Kasumi-1 (cell line): ENCODE measurements at places on chromosomes 5 and 9.
A peak's percentile ranks its signal among the peaks of the same experiment; 100 is the strongest.

GRCh38 chr5:132819468-132819867 is 6.4 kb downstream of the SOWAHA start:
- DNase-seq = no peak

GRCh38 chr5:42953041-42953440 is 87.1 kb downstream of the ANXA2R start:
- DNase-seq = no peak

DNA sequence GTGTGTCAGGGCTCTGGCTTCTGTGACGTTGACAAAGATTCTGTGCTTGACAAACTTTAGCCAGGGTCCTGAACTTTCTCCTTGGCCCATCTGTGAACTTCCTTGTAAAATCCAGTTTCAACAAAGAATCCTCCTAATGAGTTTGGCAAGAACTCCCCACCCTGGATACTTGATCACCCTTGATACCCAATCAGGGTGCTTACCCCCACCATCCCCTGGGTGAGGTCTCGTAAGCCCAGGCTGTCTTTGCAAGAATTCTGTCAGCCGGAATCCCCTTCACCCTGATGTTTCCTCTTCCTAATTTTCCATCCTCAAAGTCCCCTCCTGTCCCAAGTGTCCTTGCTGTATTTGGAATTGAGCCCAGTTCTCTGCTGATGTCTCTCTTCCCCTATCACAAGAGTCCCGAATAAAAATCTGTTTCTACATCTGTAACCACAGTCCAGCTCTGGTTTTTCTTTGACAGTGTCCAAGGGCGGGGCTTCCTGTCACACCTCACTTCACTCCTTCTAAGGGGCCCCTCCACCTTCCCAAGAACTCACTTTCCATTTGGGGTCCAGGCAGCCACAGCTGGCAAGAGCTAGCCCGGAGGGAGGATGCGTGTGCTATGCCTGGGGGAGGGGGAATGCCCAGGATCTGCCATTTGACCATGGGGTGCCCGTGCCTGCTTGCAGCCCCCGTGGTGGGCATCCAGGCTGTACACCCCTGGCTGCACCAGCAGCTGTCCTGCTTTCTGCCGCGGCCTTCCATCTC is 2.7 kb upstream of the CARD19 start:
- peak; percentile 7 for DNase-seq

DNA sequence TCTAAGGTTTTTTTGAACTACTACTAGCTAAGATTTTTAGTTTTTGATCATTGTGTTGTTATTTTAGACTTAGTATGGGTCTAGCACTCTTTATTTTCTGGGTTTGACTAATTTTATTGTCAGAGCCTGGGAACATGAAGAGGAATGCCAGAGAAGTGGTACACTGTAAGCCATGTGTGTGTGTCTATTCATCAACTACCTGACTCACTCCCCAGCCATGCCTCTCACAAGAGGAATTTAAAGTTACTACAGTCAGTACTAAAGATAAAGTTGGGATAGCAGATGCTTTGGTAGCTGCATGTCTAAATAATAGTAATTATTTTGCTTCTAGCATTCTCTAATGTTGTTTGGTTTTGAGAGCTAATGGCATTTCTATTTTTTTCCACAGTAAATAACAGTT is 264.8 kb downstream of the CSNK1G3 start:
- DNase-seq = no peak

DNA sequence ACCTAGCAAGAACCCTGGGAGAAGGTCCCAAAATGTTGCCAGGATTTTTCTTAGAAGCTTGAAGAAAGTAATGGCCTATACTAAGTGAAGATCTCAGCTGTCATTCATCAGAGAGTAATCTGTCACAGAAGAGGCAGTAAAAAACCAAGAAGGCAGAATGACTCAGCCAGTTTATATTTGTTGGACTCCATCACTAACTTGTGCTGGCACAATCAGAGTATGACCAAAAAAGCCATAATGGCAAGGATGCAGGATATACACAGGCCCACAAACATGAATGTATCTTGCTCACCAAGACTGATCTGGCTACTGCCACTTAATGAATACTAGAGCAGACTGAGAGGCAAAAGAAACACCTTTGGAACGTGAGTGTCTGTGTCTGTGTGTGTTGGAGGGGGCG is 104.0 kb upstream of the POU5F2 start:
- no peak for DNase-seq

GRCh38 chr9:89935115-89935514 is 330.3 kb downstream of the GADD45G start:
- DNase-seq = no peak
